ENCODE measurements at places on chromosomes 11 and 22.

- no peak for DNase-seq
These were observed 25.4 kb upstream of the ARHGAP20 start for GRCh38 chr11:110737593-110737992.

GRCh38 chr22:36540867-36541642 is 12.1 kb upstream of the EIF3D start:
- DNase-seq = no peak

DNA sequence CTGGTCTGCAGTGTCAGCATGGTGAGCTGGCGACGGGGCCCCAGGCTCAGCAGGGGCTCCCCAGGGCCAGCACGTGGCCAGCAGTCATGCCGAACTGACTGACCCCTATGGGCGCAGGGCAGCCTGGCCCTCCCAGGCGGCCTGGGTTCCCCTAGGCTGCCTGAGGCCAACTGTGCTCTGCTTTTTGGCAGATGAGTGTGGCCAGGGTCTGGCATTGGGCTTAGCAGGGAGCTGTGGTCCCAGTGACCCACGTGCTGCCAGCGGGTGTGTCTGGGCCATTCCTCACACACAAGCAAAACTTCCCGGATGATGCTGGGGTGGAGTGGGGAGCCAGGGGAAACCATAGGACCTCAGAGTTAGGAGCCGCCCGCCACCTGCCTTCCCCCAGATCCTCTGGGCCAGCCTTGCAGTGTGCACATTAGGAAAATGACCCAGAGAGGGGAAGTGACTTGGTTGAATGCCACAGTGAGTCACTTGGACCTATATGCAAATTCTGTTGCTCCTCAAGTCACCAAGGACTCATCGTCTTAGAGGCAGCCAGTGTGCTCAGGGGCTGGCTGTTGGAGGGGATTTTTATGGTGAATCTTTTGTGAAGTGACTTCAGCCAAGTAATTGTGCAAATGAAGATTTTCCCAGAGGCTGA is 6.5 kb downstream of the ADORA2A start:
- DNase-seq = no peak

GRCh38 chr11:409600-410483 is 5.0 kb downstream of the SIGIRR start:
- DNase-seq = no peak

DNA sequence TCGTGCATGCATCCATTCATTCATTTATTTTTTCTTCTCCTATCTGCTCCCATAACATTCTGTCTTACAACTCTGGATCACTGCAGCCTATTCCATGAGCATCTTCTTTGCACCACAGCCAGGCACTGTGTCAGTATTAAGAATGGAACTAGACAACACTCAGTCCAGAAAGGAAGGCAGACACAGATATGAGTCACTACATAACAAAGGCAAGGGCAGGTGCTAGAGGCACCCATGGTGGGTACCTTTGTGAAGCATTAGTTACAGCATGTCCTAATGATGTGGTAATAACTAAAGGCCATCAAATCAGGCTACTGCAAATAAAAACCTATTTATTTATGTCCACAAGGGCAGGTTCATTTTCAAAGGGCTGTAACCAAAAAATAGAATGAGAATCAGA is 28.1 kb downstream of the TENM4 start:
- DNase-seq = no peak

DNA sequence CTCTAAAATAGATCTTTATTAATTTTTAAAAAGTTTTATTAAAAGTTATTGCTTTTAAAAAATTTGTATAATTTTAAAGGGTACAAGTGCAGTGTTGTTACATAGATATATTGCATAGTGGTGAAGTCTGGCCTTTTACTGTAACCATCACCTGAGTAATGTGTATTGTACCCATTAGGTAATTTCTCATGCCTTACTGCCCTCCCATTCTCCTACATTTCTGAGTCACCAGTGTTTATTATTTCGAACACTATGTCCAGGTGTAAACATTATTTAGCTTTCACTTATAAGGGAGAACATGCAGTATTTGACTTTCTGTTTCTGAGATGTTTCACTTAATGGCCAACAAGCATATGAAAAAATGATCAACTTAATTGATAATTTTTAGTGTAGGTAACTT is 2.3 kb downstream of the OR51G1 start:
- DNase-seq = no peak

DNA sequence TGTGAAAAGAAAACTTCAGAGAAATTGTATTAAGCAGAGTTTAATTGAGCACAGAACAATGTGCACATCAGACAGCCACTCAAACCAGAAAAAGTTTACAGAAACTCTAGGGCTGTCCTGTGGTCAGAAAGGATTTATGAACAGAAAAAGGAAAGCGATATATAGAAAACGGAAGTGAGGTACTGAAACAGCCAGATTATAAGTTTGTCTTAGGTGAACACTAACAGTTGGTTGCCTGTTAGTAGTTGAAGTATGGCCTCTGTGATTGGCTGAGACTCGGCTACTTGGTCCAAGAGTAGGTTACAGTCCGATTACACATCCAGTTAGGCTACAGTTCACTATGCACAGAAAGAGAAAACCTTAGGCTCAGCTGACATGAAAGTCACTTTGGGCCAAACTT is 1232.5 kb upstream of the RAG2 start:
- no peak for DNase-seq
